ENCODE measurements at places on chromosomes 13 and 19.
A peak's percentile ranks its signal among the peaks of the same experiment; 100 is the strongest.

- DNase-seq, result no peak
Measured at GRCh38 chr19:17303940-17304267, 679 bp upstream of the ABHD8 start.

- peak; percentile 24 for DNase-seq
Measured at GRCh38 chr13:28495538-28496187, 735 bp upstream of the FLT1 start.

- DNase-seq, result peak; percentile 23
Measured at GRCh38 chr19:51511353-51511752, 9.8 kb upstream of the SIGLEC12 start.

- no peak for DNase-seq
Measured at GRCh38 chr19:49676136-49676783, 811 bp upstream of the PRMT1 start.

DNA sequence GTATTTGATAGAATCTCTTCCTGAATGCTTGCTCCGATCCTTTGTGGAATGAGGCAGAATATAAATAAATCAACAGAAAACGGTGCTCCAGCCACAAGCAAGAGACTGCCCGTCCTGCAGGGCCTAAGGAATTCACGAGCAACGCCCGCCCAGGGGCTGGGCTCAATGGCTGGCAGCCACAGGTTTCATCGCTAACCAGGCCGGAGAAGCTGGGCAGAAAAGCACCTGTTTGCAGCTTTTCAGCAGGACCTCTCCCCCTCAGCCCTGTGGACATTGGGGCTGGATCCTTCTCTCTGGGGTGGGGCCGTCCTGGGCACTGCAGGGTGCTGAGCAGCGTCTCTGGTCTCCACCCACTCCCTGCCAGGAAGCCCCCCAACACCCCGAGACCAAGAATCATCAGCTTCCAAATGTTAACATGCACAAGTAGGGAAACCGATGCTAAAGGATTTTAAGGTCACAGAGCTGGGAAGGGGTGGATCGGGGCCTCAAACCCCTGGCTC, 102.5 kb downstream of the GADD45B start:
- no peak for DNase-seq

DNA sequence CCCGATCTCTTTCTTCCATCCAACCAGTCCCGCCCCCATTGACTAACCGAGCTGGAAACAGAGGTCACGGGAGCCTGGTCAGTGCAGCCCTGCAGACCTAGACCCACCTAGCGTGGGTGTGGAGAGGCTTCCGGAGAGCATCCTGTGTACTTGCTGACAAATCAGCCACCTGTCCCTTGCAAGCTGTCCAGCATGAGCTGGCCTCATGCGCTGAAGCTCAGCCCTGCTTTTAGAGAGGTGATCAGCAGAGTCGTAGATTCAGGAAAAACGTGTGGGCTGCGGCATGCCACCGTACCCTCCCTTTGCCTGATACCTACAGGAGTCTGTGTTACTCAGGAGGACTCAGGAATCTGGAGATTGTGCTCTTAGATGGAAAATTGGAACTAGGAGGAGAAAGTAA, 80.3 kb upstream of the UQCRFS1 start:
- DNase-seq, result no peak

GRCh38 chr19:10913716-10914340, 14.6 kb downstream of the YIPF2 start:
- DNase-seq, result no peak

GRCh38 chr13:35694549-35695447, 218.3 kb upstream of the MAB21L1 start:
- DNase-seq, result no peak

- DNase-seq, result no peak
Measured at GRCh38 chr13:75724752-75725517, 88.8 kb downstream of the LMO7 start.

All from B cell (primary cell).